Stimulated activated CD4-positive, alpha-beta T cell treated with anti-CD3 and anti-CD28 coated beads, Interleukin-1b, Interleukin-23, amount 100 ng/mL, for 1 hour (primary cell): ENCODE measurements at places on chromosomes 5 and 9.

- DNase-seq, result no peak
These were observed 835.4 kb downstream of the SEMA5A start for GRCh38 chr5:8710426-8710930.

GRCh38 chr5:175718401-175719108 lies 60.7 kb downstream of the HRH2 start:
- DNase-seq, result no peak

DNA sequence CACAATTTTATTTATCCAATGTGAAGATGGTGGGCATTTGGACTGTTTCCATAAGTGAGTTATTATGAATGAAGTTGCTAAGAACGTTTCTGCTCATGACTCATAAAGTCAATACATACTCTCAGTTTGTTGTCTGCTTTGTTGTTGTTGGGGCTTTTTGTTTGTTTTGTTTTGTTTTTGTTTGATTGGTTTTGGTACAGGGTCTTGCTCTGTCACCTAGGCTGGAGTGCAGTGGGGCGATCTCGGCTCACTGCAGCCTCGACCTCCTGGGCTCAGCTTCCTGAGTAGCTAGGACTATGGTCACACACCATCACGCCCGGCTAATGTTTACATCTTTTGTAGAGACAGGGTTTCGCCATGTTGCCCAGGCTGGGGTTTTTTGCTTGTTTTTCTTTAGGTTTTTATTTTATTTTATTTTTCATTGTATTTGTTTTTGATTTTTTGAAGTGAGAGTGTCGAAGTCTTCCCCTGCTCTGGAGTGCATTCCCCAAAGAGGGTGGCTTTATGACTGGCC lies 18.0 kb downstream of the TRIM7 start:
- DNase-seq, result no peak

DNA sequence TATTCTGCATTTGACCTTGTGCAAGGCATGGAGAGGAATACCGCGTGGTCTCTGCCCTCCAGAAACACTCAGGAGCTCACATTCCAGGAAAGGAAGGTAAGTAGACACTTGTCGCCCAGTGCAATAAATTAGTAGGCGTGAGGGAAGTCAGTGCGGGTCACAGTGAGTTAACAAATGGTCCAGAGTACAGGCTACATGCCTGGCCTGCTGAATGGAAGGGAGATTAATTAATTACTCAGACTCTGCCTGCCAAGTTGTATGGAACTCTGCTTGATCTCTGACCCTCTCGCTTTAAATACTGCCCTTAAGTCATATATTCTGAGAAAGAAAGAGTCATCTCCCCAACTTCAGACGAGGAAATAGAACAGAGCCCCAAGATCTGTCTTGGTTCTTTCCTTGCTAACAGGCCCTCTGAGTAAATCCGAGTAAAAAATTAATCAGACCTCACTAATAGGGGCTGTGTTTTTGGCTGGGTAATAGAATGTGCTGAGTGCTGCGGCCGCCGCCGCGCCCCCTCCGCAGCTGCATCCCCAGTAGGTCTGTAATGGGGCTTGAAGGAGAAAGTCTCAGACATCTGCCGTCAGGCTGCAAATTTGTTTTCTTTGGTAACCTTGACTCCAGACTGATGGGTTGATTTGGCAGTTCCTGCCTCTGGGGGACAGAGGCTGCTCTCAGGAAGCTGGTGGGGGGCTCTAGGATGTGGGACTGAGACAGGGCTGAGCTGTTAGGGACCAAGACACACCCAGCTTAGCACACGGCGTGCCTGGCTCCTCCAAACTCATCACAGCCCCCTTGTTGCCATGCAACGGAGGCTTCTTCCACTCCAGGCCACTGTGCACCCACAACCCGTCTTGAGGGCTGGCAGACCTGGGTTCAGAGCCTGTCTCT lies 144.4 kb downstream of the NSG2 start:
- DNase-seq, result no peak

DNA sequence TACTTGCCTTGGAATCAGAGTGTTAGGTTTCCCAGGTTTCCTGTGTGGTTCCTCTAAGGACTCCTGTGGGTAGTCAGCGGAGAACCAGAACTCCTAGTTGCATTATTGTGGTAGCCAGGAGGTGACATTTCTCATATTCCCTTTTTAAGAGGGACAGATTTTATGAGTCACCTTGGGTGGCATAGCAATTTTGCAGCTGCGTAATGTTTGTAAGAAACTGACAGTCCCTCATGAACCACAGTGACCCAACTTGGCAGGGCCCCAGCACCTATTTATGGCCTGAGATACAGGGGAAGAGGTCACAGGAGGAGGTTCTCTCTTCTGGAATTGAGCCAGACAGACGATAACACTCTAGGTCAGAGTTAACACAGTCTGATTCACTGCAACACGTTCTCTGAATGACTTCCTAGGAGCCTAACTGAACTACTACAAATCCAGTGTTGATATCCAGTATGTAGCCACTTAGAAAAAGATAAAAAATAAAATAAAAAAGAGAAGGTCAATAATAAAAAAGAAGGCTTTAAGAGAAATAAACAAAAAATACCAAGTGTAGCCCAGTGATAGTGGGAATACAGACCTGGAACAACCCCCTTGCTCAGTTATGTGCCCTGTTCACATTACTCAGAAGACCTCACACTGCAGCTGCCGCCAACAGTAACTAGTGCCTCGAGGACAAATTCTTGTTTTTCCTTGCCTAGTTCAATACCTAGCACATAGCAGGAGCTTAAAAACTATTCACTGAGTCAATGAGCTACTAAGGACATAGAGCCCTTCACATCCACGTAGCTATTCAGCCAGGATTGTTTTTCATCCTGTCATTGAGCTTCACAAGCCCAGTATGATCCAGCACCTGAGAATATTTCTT lies 50.7 kb upstream of the VLDLR start:
- DNase-seq, result no peak

GRCh38 chr5:139021346-139021745 lies 146.2 kb upstream of the LRRTM2 start:
- DNase-seq, result no peak

DNA sequence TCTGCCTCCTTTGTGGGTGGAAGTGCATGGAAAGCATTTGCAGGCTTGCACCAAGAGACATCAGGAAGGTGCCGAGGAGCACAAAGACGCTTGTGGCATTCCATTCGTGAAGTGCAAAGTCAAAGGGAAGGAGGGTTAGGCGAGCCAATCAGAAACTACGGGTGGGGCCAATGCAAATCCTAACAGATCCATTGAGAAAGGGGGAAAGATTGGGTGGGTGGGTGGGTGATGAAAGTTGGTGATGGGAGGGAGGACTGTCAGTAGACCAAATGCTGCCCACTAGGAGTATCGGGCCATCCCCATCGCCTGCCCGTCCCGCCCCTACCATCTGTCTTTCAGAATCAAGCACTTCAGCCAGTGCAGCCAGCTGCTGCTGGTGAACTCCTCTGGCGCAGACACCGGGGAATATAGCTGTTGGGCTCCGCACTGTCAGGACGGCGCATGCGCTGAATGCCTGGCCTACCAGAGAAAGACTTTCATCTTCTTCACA lies 17.1 kb upstream of the ANXA6 start:
- DNase-seq, result no peak

GRCh38 chr9:92036411-92036746 lies 78.8 kb downstream of the SPTLC1 start:
- no peak for DNase-seq

- no peak for DNase-seq
These were observed at the start of gene TJP2 for GRCh38 chr9:69173891-69174615. TSS of gene TJP2 (plus strand) at chr9:69174277. CDS start at chr9:69174373, 96 bp downstream.

GRCh38 chr5:135606431-135606830 lies 27.6 kb upstream of the CXCL14 start:
- DNase-seq, result no peak

DNA sequence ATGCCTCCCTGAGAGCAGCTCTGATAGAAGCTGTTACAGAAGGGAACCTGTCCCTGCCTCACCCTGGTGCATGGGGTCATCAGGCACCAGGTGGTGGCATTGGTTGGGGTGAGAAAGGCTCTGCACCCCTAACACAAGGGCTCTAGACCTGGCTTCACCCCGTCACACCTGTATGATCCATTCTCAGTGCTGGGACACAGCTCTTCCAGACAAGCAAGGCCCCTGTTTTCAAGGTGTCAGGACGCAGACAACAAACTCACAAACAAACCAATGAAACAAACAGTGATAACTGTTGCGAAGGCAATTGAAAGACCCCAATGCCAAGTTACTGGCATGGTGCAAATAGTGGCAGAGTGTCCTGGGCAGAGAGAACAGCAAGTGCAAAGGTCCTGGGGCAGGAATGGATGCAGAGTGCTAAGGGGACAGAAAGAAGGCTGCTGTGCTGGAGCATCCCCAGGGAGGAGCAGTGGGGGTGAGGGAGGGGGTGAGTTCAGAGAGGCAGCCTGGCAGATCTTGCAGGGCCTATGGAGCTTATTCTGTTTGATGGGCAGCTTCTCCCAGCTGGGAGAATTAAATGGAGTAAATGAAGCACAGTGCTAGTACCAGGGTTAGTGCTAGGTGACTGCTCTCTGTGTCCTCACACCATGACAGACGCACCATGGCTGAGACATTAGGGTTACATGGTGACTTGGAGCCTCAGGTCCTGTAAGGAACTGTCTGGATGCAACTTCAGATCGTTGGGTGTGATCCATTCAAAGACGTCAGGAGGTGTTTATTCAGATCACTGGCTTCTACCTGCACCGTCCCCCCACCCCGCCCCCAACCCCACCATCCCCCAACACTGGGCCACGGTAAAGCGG lies 67.9 kb upstream of the UNC5A start:
- no peak for DNase-seq

DNA sequence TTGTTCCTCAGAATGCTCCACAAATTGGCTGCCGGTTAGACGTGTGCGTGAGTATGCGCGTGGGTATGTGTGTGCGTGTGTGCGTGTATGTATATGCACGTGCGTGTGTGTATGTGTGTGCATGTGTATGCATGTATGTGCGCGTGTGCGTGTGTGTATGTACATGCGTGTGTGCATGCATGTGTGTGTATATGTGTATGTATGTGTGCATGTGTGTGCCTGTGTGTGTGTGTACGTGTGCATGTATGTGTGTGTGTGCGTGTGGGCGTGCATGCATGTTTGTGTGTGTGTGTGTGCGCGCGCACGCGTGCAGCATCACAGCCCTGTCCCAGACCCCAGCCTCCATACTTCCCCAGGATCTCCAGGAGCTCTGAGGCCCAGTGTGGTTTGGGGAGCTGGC lies 183.1 kb upstream of the IER5L start:
- DNase-seq, result no peak

GRCh38 chr5:139228201-139228803 lies 30.1 kb upstream of the SIL1 start:
- no peak for DNase-seq

GRCh38 chr5:144083185-144083584 lies 87.3 kb downstream of the YIPF5 start:
- no peak for DNase-seq

GRCh38 chr5:24235946-24236345 lies 408.8 kb downstream of the CDH10 start:
- DNase-seq, result no peak

GRCh38 chr9:14346811-14347405 lies 33.0 kb upstream of the NFIB start:
- no peak for DNase-seq

DNA sequence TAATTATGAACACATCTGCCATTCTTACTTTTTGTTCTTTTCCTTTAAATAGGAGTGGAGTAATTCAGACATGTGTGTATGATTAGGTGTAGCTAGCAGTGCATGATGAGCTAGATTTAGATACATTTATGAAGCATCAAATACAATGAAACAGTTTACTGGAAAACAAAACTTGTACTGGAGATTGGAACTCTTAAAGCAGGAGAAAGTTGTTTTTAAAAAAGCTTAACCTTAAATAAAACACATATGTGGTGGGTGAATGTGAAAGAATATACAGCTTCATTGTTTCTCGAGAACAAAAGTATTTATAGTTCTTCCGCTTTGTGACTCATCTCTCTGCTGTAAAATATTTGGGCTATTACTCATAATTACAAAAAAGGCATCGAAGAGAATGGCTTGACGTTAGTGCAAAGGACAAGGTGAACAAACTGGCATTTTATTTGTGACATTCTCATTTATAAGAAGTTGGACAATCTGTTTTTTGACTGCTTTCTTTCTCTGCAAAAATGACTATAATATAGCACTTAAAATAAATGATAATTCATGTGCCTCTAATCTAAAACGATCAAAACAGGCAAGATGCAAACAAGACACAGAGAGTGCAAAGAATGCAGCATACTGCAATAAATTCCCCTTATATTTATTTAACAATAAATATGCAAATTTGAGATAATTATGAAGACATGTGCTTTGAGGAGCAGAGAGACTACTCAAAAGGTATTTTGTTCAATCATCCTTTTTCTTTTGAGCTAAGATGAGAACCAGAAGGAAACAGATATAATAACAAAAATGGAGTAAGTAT lies 478.8 kb downstream of the CETN3 start:
- no peak for DNase-seq

DNA sequence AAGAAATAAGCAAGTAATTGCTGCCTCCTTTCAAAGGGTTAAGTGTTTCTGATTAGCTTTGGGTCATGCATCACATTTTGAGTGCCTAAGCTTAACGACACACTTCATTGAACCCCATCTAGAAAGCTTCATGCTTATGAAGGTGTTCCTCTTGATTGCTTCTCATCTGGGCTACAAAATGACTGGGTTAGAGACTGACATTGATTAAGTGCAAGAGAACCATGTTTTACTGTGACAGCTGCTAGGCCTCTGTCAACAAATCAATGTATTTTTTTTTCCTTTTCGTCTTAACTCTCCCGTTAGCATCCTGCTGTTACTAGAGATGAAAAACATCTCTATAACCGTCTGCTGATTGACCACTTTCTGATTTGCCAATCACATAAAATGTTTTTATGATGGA lies 725.0 kb downstream of the TLE1 start:
- no peak for DNase-seq

- DNase-seq, result no peak
These were observed 1202.1 kb downstream of the PTPRD start for GRCh38 chr9:9410736-9411135.

- no peak for DNase-seq
These were observed 292.9 kb upstream of the PUM3 start for GRCh38 chr9:3136686-3137346.

- no peak for DNase-seq
These were observed 298.4 kb downstream of the TLE1 start for GRCh38 chr9:81390792-81391456.

DNA sequence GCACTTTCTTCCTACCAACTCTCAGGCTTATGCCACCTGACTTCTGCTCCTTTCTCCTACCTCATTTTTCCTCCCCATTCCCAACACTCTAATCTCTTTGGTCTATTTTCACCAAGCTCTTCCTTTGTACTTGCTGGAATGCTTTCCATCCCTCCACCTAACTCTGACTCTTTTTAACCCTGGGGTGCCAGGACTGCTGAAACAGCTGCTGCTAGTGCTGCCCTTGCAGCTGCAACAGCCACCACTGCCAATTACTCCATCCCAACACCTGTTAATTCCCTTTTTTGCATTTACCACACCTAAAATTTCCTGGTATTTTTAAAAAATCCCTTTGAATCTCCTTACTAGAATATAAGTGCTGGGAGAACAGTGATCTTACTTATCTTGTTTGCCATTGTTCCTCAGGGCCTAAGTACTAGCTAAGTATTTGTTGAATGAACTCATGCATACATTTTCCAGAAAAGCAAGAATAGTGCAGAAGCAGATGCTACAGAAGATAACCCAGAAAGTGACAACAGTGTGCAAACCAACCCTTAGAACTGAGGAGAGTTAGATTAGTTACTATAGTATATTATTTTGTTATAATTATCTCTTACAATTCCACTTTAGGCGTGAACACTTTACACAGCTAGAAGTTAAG lies 11.5 kb downstream of the NADK2 start:
- DNase-seq, result no peak

- DNase-seq, result no peak
These were observed 401.4 kb upstream of the KLF4 start for GRCh38 chr9:107890921-107891465.

GRCh38 chr9:79731171-79731890 lies 159.6 kb downstream of the TLE4 start:
- no peak for DNase-seq
